Activated CD4-positive, alpha-beta T cell treated with anti-CD3 and anti-CD28 coated beads for 36 hours (primary cell): ENCODE measurements at places on chromosomes 6 and 20.

- no peak for DNase-seq
These were observed 47.9 kb downstream of the STK35 start for GRCh38 chr20:2149507-2149906.

- DNase-seq = peak; percentile 52
These were observed 25.7 kb downstream of the TCF15 start for GRCh38 chr20:584161-584970.

DNA sequence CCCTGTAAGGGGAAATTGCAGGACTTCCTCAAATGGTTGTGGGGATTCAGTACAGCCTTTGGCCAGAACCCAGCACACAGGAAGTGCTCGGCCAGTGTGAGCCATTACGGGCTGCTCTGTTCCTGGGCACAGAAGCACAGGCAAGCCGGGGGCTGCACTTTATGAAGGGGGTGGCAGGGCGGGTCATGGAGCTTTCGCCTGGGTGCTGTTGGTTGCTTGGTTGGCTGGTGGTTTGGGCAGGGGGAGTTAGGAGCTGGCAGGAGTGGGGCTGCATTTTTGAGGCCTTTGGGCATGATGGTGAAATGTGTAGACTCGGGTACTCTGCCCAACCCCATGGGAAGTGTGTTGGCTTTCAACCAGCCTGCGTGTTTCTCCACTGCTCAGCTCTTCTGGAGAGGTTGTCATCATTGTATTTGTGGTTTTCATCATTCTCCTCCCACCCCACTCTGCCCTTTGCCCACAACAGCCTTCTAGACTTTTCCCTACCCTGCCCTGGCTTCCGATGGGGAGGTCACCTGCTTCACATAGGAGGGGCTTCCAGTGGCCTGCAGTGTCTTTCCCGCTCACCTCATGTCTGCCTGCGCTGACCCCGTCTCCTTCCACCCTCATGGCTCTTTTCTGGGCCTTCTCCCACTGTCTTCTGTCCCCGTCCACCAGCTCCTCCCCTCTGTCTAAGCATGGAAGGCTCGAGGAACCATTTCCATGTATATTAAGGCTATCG lies 16.1 kb upstream of the RBM38 start:
- no peak for DNase-seq

DNA sequence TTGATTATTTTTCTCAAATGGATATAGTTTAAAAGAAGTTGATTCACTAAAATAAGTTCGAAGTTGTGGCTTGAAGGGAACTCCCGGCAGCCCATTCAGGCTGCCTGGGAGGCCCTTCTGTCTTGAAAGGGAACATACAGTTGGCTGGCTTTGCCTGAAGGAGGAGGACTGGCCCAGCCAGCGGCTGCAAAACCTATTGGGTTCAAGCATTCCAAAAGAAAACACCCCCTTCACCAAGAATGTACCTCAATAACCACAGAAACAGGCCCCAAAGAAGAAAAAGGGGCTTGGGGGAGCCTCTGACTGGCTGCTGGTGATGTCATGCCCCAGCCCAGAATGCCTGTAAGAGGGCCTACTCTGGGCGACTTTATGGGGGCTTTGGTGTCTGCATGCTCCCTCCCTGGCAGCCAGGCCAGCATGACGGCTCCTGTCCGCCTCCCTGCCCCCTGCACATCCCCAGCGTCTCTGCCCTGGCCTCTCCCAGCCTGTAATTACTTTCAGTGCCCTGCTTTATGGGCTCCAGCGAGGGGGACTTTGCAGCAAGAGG lies 36.5 kb downstream of the MAFB start:
- no peak for DNase-seq

DNA sequence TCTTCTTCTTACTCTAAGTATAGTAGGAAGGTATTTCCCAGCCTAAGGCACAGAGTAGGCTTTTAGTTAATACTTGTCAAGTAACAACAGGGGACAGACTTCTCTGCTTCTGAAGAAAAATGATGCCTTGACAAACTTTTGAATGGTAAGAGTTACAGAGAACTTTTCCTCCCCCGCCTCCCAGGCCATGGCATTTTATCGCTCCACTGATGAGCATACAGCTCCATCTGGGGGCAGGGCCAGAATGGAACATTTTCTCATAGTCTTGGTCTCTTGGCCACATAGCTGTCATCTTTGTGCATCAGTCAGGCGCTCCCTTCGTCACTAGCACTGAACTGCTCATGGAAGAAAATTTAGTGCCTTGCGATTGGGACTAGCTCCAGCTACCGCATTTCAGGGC lies 1066.8 kb upstream of the CITED2 start:
- peak; percentile 18 for DNase-seq

DNA sequence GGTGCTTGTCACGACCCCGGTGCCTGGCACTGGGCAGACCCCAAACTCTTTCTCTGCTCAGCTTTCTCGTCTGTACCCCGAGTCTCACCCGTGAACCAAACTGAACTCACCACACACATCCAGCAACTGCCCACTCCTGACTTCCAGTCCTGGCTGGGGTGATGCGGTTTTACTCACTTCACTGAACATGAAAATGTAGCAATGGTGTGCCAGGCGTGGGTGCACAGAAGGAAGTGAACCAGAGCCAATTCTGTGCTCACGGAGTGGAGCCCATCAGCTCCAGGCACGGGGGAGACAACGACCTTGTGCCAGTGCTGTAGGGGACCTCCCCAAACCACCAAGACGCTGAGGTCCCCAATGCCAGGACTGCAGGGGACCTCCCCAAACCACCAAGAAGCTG lies 78.7 kb upstream of the AFDN start:
- DNase-seq = no peak

DNA sequence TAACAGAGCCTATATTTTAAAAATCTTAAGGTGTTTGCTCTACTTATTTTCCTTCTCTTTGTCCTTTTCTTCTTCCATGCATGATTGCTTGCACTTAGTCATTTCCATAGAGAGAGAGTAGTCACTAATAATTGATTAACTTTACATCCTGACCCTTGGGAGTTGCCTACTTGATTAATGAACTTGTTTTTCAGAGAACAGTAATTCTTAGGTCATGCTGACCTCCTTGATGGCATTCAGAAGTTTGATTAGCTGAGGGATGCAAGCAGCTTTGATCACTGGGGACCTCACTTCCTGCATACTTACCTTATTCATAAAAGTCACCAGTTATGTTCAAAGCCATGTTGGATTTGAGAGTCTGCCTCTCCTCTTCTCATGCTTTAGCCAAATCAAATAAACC lies 715.6 kb upstream of the ID4 start:
- no peak for DNase-seq

DNA sequence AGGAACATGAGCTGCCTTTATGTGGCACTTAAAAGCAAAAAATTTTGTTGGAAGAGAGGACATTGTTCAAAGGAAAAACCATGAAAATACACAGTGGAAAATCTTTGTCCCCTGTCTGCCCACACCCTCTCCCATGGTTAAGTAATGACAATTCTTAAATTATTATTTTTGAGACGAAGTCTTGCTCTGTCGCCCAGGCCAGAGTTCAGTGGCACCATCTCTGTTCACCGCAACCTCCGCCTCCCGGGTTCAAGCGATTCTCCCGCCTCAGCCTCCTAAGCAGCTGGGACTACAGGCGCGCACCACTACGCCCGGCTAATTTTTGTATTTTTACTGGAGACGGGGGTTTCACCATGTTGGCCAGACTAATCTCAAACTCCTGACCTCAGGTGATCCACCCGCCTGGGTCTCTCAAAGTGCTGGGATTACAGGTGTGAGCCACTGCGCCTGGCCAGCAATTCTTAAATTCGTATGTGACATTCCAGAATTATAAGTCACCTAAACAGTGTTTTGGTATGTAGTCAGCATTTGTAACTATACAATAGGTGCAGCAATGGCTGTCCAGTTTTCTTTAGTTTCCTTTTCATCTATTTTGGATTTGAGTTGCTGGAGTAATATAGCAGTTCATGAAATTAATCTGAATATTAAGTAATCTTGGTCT lies 636 bp upstream of the SSR1 start:
- DNase-seq = no peak

DNA sequence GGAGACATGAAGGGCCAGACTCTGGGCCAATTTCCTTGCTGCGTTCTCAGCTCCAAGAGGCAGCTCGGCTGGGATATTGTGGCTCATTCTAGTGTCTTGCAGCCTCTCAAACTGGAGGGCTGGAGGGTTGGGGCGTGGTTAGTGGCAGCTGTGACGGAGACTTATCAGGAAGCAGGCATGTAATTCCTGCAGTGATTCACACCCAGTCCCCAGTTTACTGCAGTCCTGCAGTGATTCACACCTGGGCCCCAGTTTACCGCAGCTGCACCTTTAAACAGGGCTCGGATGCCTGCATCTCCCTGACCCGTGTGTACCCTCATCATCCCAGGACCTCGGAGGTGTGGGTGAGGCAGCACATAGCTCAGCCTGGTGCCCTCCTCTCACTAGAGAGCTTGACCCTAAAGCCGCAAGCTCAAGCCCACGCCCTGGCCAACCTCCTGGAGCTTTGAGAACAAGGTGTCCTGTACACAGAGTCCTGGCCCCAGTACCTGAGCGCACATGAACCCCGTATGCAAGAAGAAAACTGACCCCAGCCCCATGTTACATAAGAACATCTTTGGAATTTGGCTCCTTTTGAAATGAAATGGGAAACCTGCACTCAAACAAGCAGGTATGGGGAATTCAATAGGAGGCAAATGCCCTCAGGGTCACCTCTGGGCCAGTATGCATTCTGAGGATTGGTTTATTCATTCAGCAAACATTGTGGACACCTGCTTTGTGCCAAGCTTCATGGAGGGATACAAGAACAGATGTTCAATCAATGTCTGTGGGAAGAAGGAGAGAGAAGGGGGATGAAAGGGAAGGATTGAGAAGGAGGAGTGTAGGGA lies 55.3 kb upstream of the FAM83D start:
- DNase-seq = peak; percentile 73
